ENCODE measurements at places on chromosomes 16 and 17.

- DNase-seq = no peak
Observed at GRCh38 chr17:17569691-17570090, 21.8 kb downstream of the PEMT start.

GRCh38 chr17:51908841-51909537, 249.5 kb downstream of the CA10 start:
- no peak for DNase-seq

DNA sequence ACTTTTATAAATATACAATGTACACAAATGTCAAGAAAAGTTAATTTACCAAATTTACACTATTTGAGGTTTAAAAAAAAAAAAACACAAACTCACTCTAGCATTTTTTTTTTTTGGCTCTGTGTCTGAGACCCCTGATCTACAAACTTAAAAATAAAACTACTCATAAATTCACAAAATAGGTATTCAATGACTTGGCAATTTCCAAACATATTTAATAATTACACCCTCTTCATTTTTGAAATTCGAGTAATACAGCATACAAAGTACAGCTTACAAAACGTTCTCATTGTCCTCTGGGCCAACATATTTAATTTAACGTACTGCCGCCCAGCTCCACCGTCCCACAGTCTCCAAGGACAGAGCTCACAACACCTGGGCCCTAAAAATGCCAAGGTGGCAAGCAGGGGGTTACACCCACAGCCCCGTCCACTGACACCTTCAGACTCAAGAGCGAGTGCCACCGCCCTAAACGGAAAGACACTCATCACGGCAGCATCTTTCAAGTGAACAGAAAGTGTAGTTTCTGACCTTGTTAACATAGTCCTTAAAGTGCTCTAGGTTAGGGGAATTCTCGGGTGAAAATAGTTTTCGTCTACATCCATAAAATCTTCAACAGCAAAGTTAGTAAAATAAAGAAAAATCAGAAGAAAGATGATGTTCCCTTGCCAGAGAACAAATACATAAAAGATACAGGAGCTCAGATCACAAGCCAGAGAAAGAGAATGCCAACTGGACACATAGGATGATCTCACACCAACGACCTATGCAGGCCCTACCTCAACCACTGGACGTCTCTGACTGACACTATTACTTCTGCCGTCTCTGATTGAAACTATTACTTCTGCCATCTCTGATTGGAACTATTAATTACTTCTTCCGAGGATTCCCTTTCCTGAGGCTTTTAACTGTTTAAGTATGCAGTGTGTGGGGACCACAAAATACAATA, 4.2 kb downstream of the ADCY9 start:
- DNase-seq = no peak

GRCh38 chr16:50448522-50448921, 79.7 kb upstream of the BRD7 start:
- DNase-seq = no peak

DNA sequence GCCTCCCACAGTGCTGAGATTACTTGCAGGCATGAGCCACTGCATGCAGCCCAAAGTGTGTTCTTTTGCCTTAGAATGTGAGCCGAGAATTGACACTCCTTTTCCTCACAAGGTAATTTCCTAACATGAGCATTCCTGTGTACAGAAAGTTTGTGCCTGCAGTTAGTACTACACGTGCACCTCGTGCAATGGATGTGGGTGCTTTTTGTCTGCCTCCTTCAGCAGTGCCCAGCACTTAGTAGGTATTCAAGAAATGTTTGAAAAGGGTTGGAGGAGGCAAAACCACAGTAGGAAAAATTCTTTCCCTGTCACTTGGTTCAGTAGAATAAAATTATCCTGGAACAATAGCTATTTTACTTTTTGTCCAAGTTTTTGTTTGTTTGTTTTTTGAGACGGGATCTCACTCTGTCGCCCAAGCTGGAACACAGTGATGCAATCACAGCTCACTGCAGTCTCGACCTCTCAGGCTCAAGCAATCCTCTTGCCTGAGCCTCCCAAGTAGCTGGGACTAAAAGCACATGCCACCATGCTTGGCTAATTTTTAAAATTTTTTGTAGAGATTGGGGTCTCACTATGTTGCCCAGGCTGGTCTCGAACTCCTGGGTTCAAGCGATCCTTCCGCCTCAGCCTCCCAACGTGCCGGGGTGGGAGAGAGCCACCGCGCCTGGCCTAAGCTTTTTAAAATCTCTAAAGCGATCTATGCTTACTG, 2.4 kb downstream of the NDE1 start:
- DNase-seq = no peak

DNA sequence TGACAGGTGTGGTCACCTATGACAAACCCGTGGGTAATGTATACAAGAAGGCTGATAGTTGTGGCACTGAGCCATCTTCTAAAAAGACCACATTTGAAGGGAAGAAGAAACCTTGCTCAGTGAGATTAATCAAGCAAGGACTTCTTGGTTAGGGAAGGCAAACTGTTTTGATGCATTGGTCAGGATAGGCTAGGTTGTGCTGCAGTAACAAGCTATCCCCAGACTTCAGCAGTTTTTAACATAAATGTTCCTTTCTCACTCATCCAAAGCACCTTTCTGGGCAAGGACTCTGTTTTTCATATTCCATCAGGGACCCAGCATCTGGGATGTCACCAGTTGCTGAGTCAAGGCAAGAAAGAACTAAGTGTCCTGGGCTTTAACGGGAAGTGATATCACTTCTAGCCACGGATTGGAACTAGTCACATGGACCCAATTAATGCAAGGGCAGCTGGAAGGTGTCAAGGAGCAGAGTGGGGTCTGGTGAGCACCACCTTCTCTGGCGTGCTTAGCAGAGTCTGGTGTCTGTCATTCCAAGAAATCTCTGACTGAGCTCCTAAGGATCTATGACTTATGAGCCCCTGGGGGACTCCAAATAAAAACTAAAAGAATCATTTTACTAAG, 52.0 kb upstream of the CCL2 start:
- DNase-seq = no peak

DNA sequence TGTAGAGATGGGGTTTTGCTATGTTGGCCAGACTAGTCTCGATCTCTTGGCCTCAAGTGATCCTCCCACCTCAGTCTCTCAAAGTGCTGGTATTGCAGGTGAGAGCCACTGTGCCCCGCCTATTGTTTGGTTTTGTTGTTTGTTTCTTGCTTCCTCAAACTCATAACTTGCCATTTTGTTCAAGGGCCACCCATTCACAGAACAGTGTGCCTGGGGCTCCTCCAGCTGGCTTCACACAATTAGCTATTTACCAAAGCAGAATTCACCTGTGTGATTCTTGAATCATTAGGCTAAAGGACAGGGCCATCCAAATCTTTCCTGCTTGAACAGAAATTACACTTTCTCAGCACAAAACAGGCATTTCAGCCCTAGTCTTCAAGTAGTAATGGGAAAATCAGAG, 7.2 kb downstream of the ABHD15 start:
- no peak for DNase-seq

DNA sequence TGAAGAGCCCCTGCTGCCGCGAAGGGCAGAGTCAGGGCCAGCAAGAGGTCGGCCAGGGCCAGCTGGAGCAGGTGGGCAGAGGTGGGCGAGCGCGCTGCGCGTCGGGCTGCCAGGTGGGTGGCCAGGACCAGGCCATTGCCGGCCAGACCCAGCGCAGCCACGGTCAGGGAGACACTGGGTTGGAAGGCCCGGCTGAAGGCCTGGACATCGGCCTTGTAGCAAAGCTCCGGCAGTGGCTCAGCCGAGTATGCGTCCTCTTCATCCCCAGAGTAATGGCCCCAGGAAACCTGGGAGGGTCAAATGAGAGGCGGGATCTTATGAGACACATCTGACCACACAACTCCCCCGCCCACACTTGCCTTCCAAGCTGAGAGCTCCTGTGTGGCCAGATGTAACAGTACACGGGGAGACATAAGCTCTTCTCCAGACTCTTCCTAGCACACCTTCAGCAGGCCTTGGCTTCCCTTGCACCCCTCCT, 1.3 kb downstream of the CCR10 start:
- no peak for DNase-seq

DNA sequence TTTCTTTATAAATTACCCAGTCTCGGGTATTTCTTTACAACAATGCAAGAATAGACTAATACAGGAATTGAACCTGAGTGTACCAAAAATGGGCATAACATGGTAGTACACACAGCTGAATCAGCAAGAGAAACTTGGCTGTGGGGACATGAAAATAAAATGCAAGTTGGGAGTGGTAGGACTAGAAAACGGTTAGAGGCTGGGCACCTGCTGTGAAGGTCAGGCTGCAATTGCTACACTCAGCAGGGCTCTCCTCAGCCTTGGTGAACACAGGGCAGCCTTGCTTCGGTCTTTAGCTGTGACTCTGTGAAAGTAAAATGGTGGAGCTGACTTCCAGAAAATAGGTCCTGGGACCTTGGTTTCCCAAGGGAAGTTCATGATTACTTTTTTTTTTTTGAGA, 45.6 kb downstream of the CNGB1 start:
- no peak for DNase-seq

DNA sequence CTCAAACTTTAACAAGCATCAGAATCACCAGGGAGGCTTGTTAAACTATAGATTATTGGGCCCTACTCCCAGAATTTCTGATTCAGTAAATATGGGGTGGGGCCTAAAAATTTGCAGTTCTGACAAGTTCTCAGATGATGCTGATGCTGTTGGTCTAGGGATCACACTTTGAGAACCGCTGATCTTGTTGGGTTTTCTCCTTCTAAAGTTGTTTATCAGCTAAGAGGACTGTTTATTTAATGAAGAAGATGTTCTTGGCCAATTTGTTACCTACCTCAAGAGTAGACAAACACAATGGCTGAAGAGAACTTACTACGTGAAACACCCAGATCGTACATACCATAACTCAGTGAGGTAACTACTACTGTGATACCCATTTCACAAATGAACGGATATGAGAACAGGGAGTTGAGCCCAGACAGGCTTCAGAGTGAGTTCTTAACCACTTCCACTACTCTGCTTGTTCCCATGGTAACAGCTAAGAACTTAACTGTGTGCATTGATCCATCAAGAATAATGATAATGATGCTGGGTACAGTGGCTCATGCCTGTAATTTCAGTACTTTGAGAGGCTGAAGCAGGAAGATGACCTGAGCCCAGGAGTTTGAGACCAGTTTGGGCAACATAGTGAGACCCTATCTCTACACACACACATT, 85.3 kb upstream of the NSRP1 start:
- DNase-seq = no peak
